ENCODE measurements at places on chromosomes 5 and 9.

GRCh38 chr5:140246378-140247122 is 56.4 kb downstream of the PFDN1 start:
- no peak for DNase-seq

DNA sequence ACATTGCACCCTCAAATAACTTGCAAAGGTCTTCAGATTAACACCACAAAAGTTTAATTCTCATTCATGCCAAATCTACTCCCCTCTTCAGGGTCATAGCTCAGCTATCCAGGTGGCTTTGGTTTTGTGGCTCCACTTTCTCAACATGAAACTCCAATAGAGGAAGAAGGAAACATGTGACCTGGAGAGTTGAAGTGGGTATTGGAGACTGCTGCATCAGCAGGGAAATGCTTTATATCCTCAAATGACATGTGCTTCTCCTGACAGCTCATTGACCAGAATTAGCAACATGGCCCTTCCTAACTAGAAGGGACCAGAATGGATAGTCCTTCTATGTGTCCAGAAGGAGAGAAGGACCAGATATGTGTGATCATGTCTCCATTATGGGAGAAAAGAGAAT is 73.6 kb downstream of the TLR4 start:
- no peak for DNase-seq

GRCh38 chr9:14452539-14452938 is 138.6 kb upstream of the NFIB start:
- DNase-seq = no peak

DNA sequence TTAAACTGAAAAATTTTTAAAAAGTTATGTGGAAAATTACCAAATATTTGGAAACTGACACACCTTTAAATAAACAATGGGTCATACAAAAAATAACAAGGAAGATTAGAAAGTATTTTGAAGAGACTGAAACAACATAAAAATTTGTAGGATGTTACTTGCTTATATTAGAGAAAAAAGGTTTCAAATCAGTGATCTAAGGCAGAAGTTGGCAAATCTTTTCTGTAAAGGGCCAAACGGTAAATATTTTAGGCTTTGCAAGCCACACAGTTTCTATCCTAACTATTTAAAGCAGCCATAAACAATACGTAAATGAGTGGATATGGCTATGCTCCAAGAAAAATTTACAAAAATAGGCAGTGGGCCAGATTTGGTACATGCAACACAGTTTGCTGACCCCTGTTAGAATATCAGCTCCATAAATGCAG is 81.3 kb downstream of the OXCT1 start:
- no peak for DNase-seq

- DNase-seq = no peak
These were observed 10.3 kb downstream of the FKBP15 start for GRCh38 chr9:113210815-113211214.

DNA sequence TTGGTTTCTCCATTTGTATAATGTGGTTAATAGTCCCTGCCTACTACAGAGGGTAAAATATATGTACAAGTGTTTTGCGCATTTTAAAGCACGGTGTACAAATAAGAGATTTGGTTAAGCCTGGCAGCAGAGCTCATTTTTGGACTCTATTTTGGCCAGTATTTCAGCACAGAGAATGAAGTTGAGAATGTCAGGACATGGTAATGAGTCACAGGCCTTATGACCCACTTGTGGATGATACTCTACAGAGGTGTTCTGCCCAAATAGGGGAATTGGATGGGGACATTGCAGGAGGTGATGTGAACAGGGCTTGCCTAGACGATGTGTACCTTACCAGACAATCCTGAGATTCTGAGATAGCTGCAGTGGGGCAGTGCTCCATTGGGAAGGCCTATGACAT is 50.6 kb downstream of the MELK start:
- DNase-seq = no peak

- DNase-seq = no peak
These were observed 9.1 kb upstream of the CDC42SE2 start for GRCh38 chr5:131254741-131255140.

DNA sequence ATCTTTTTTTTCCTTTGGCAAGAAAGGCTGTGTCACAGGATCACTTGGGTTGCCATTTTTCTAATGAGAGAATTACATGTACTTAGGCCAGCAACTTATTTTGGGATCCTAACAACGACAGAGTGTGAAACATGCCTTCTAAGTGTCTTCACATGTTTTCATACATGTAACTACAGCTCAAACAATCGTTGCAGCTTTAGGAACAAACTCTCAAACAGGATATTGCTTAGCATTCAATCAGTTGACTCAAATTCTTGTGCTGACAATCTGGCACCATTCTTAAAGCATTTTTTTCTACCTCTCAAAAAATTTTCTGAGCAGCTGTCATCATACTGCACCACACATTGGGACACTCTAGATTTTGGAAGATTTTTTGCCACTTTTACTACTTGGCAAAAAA is 435.5 kb downstream of the HINT1 start:
- DNase-seq = no peak

DNA sequence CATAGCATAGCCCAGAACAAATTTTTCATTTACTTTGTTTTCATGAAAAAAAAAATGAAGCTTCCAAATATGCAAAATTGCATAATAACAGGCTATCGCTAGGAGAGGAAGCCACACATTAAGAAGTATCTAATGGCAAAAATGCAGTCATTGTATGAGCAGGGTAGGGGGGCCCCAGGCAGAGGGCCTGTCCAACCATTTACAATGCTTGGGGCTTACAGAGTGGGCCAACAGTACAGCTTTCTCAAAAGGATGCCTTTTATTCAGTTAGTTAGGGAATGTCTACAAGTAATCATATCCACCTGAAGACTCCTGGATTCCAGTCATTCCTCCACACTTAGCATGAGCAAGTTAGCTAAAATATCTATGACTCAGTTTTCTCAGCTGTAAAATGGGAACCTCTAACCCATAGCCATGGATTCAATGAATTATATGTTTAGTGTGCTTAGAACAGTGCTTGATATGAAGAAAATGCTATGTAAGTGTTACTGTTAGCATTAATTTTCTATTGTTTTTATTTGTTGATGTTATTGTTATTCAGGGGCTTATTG is 117.7 kb downstream of the GAS1 start:
- DNase-seq = no peak

- no peak for DNase-seq
These were observed 78.2 kb downstream of the GTF3C4 start for GRCh38 chr9:132748450-132748849.

DNA sequence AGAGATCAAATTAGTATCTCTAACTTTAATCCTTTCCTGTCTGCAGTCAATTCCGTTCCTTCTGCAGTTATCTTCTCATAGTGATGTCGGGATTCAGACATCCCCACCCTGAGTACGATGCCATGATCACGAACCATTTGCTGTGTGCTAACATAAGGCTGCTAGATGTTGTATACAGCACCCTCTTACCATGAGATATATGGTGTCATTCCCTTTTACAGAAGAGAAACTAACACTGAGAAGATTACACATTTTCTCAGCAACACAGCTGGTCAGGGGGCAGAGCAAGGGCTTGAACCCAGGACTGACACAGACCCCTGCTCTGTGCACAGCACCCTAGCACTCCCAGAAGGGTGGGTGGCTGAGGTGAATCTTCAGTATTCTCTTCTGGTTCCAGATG is 46.9 kb upstream of the HSD17B4 start:
- DNase-seq = no peak

GRCh38 chr9:108756746-108757490 is 98.9 kb downstream of the ACTL7B start:
- no peak for DNase-seq

- DNase-seq = no peak
These were observed 44.3 kb downstream of the BICD2 start for GRCh38 chr9:92720209-92720765.

GRCh38 chr9:89815903-89816573 is 211.2 kb downstream of the GADD45G start:
- no peak for DNase-seq

GRCh38 chr5:33501899-33502298 is 61.1 kb downstream of the TARS1 start:
- DNase-seq = no peak

DNA sequence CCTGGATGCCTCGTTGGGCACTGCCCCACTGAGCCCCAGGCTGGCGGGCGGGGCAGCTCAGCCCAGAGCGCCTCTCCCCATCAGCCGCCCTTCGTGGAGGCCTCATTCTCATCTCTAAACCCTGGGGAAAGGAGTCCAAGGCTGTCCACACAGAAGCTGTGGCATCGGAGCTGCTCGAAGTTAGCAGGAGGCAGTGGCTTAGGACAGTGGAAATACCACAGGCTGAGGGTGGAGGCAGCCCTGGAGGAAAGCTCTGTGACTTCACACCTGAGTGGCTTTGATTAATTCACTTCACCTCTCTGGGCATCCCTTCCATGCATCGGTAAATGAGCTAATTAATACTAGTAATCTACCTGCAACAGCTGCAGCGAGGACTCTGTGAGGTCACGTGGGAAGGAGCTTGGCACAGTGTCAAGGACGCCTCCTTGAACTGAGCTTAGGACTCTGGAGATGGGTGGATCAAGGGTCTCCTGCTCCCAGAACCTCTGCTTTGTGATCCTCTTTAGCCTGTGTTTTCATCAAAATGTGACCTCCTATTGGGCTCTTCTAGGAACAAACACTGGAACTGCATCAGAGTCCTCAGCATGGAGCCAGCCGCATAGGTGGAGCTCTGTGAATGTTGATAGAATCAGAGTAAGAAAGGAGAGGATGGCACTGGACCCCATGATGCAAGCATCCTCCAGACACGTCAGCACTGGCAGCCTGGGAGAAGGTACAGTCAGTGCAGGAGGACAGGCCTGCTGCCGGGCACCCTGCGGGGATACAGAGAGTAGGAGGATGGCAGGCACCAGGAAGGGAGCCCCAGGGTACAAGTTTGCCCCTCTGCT is 842 bp upstream of the ANGPTL2 start:
- no peak for DNase-seq

- no peak for DNase-seq
These were observed 92.0 kb downstream of the ZNF608 start for GRCh38 chr5:124654418-124654817.

DNA sequence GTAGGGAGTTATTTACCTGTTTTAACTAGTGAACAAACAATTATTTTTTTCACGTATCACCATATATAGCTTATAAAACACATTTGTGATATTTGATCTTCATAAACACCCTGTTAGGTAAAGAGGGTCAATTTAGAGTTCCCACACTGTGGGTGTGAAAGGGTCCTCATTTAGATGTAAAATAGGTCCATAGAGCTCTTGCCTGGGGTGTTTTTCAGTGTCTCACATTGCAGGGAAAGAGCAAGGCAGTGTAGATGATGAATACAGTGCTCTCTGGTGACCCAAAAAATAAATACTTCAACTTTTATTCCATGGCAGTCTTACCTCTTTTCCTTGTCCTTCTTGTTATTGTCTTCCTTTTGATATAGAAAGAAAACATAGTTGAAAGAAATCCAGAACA is 403.2 kb upstream of the SGCD start:
- no peak for DNase-seq

DNA sequence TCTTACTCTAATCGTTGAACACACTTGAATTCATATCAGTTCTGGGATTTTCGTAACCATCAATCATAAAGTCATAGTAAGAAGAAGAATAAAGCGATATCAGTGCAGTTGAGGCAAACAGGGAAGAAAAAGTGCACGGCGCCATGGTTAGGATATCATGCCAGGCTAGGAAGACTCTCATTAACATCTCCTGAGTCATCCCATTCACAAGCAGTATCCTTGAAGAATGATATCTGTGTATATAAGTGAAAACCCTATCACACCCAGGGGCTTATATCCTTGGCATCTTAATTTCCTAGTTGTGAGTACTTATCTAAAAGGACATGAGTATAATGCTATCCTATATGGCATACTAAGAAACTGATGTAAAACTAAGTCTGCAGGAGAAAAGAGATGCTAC is 38.6 kb downstream of the NFIB start:
- no peak for DNase-seq

DNA sequence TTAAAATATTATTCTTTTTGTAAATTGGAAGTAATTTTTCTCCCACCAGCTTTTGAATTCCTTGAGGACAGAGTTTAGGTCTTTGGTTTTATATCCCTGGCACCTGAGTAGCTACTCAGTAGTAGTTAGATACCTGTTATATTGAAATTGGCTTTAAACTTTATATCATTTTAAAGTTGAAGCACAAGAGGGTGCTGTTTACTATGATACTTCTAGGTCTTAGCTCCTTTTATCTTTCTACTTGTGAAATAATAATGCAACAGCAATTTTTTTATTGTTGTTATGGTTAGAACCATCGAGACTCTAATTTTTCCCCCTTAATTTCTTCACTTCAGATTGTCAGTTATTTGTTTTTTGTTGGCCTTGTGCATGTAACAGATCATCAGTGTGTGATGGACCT is 46.3 kb downstream of the AP3S1 start:
- DNase-seq = no peak

GRCh38 chr9:13485068-13485596 is 205.6 kb upstream of the MPDZ start:
- DNase-seq = no peak

DNA sequence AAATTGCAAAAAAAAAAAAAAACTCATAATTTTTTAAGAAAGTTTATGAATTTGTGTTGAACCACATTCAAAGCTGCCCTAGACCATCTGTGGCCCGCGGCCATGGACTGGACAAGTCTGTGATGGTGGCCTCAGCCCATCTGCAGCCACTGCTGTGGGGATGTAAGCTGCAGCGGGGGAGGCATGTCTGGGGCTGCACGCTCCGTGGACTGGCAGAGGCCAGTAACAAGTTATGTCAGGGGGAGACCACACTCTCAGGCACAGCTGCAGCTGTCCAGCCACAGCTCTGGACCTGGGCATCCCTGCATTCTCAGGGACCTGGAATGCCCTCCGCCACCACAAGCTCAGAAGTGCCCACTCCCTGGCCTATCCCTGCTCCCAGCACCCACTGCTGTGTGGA is 1272.3 kb upstream of the CDH9 start:
- DNase-seq = no peak

GRCh38 chr5:173848986-173849596 is 39.1 kb upstream of the CPEB4 start:
- no peak for DNase-seq

DNA sequence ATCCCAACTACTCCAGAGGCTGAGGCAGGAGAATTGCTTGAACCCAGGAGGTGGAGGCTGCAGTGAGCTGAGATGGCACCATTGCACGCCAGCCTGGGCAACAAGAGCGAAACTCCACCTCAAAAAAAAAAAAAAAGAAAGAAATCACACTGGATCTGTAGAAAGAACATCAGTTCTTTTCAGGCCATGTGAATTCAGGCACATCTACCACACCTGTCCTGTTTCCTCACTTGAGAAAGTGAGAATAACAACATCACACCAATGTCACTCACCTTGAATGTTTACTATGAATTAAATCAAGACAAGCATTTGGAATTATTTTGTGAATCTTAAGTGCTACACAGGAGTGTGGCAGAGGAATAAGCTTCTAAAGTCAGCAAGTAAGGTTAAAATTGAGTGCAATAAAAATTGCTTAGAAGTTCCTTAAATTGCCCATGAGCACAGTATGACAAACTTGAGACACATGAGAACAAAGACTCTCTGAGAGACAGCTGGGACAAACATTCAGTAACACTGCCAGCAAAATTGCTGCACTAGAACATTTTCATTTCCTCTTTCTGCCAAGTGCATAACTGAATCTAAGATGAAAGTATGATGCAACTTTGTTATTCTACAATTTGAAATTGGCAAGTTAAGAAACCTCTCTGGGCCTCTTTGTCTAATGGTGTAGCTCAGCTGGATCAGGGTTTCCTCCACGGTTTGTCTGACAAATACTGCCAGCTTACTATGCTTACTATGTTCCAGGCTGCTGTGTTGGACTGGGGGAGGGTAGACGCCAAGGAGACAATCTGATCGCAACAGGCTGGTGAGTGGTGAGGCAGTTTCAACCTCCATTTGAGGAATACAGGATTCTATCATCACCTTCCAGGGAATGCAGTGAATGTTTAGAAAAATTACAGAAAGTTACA is 1.9 kb upstream of the RIC1 start:
- no peak for DNase-seq
